Islet precursor cell (in vitro differentiated cells): ENCODE measurements at places on chromosomes 7 and 10.

DNA sequence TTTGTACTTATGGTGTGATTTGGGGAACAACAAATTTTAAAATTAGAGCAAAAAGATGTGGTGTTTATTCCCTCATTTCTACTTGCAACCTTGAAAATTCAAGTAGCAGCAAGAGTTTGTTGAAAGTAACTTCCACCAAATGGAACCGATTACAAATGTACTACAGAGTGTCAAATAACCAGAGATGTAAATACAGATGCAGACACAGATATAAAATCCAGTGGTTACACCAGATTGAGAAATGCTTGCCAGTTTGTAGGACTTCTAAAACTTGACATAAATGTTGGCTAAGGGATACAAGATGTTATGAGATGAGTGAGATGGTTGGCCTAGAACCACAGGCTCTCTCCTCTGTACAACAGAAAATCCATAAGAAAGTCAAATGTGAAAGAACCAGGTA, 162.1 kb downstream of the DIP2C start:
- DNase-seq: no peak

DNA sequence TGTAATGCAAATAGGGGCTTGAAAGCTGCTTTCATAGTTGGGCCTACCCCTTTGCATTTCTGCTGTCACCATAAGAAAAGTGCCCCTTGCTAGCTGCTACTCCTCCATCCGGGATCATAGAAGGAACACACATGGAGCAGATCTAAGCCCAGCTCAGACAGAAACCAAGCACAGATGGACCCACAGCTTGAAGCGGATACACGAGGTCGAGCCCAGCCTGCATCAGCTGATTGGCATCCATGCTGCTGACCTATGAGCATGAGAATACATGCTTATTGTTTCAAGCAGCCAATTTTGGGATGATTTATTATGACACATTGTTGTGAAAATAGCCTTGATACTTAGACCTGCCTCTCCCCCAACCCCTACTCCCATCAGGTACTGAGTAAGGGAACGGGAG, 109.2 kb downstream of the ZNF467 start:
- no peak for DNase-seq

- DNase-seq: no peak
These were observed 484.0 kb upstream of the FZD8 start for GRCh38 chr10:36126076-36126475.

DNA sequence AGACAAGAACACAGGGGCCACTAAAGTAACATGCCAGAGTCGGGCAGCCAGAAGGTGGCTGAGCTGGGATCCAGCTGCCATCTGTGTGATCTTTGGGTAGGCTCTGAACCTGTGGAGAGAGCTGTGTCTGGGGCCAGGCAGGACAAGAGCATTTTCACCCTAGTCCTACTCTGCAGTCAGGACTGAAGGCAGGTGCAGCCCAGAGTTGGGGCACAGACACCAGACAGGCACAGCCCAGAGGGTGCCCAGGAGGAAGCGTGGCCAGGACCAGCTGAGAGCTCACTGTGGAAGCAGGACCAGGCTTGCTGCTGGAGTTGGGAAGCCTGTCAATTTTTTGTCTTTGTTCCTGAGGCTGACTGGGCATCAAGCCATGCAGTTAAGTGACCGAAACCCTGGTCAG, 113.6 kb downstream of the ADCY1 start:
- peak; percentile 27 for DNase-seq

DNA sequence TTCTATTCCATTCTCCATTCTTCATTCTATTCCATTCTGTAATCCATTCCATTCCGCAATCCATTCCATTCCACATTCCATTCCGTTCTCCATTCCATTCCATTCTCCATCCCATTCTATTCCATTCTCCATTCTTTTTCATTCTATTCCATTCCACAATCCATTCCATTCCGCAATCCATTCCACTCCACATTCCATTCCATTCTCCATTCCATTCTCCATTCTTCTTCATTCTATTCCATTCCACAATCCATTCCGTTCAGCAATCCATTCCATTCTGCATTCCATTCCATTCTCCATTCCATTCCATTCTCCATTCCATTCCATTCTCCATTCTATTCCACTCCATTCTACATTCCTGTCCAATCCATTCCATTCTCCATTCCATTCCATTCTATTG, 85.2 kb downstream of the NSUN6 start:
- no peak for DNase-seq

GRCh38 chr7:131161103-131161502, 166.6 kb upstream of the MKLN1 start:
- DNase-seq: no peak

GRCh38 chr10:99917963-99918825, 91.6 kb downstream of the DNMBP start:
- DNase-seq: peak; percentile 91

DNA sequence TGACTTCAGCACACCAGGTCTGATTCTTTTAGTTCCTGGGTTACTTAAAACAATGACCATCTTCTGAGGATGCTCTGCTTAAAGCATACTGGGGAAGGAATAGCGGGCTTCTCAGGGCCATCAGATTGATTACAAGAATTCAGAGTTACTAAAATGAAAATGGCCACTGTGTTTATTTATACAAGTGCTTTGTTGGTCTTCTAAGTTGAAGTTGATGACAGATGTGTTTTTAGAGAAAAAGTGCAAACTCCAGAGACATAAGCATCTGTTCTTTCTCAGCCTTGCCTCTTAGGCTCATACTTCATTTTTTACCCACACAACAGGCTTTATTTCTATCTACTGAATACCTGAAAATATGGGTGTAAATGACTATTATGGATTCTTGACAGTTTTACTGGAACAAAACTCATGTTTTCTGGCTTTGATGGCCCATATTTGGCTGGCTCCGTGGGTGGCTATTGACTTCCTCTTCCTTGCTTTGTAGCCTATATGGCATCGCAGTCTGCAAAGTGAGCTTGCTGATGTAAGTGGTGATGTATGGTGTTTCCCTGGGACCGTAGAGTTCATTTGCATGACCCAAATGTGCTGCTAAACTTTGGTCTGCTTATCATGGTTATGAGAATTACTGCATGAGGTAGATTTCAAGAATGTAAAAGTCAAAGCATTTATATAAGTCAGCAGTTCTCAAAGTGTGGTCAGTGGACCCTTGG, 121.3 kb downstream of the BMPER start:
- no peak for DNase-seq

DNA sequence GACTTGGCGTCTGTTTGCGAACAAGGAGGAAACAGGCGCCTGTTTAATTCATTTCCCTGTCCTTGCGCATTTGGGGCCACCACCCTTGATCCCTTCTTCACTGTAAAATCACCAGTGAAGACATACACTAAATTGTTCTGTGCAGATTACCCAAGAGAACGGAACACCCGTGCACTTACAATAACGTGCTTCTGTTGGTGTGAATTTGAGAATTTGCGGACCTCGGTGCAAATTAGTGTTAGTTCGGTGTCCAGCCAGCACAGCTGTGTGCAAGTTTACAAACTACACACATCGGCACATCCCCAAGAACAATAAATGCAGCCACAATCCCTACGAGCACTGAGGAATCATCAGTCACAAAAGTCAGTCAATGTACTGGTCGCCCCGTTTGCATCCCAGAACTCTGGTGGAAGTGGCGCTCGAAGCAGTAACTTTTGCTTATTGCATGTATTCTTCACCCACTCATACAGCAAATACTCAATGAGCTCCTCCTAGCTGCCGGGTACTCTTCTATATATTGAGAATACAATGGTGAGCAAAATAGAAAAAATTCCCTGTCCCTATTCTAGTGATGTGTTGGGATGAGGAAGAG, 786 bp upstream of the CNOT4 start:
- DNase-seq: no peak

- peak; percentile 26 for DNase-seq
These were observed 56.2 kb downstream of the XPNPEP1 start for GRCh38 chr10:109866995-109867635.

DNA sequence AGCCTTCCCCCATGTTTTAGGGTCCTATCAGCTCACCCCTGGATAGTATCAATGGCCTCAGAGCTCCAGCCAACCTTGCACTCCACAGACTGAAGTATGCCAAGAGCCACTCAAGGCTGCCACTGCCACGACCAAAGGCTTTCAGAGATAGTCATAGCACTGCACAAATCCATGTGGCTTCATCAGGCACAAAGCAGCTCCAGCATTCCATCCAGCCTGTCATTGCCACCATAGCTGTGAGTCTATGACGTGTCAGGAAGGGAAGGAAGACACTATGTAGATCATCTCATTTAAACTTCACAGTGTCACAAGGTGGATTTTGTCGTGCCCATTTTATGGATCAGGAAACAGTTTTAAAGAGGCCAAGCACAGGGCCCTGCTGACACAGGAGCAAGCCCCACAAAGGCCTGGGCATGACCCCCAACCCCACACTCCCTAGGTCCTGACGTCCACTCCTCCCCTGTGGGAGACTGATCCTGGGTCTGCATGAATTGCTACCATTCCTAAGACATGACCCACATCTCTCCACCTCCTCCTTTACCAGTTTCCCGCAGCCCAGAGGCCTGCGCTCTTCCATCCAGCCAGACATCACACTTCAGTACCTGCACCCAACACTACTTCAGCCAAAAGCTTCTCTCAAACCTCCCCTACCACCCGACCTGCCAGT, 119.4 kb downstream of the DIP2C start:
- DNase-seq: no peak

DNA sequence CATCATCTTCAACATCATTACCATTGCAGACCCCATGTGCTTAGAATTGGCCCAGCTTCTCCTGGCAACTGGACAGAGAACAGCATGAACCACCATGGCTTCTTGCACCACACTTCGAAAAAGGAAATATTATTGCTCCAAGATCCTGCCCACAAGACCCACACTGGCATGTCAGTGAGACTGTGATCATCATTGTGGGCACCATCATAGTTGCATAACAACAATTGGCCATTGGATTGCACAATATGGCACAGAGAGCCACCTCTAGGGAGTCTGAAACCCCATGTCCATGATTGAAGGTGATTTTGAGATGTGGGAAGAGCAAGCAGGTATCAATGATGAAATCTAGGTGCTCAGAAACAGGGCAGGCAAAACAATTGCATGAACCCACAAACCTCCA, 918.9 kb downstream of the GRID1 start:
- DNase-seq: no peak

- DNase-seq: no peak
These were observed 19.0 kb downstream of the HKDC1 start for GRCh38 chr10:69239136-69239535.

- no peak for DNase-seq
These were observed 77.3 kb downstream of the SEMA3A start for GRCh38 chr7:84117304-84117703.

DNA sequence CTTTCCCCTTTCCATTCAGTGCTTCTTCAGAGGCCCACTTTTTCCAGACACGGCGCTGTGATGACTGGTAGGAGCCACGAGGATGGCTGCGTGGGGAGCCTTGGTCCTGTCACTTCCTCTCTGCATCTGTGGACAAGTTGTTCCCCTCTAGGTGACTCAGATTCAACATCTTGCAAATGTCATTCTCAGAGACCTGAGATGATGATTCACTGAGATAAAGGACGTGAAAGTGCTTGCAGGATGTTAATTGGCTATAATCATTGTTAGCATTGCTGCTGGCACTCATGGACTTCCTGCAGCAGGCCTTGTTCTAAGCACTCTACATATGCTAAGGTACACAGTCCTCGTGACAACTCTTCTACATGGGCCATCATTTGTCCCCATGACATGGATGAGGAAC, 489.8 kb upstream of the ZMIZ1 start:
- DNase-seq: no peak

- DNase-seq: peak; percentile 81
These were observed 67.6 kb upstream of the CTNNA3 start for GRCh38 chr10:67763499-67764011.

- DNase-seq: no peak
These were observed 14.2 kb downstream of the PDLIM1 start for GRCh38 chr10:95276367-95277200.

GRCh38 chr10:60569681-60570080, 180.0 kb upstream of the ANK3 start:
- no peak for DNase-seq

GRCh38 chr10:122243550-122243949, 27.5 kb upstream of the BTBD16 start:
- DNase-seq: no peak

GRCh38 chr7:83985821-83986220, 208.8 kb downstream of the SEMA3A start:
- no peak for DNase-seq

GRCh38 chr7:155491812-155492211, 33.9 kb downstream of the EN2 start:
- DNase-seq: no peak

GRCh38 chr10:31896968-31897384, 31.7 kb downstream of the ARHGAP12 start:
- peak; percentile 75 for DNase-seq

GRCh38 chr7:96747418-96747940, 37.8 kb upstream of the SEM1 start:
- DNase-seq: no peak

DNA sequence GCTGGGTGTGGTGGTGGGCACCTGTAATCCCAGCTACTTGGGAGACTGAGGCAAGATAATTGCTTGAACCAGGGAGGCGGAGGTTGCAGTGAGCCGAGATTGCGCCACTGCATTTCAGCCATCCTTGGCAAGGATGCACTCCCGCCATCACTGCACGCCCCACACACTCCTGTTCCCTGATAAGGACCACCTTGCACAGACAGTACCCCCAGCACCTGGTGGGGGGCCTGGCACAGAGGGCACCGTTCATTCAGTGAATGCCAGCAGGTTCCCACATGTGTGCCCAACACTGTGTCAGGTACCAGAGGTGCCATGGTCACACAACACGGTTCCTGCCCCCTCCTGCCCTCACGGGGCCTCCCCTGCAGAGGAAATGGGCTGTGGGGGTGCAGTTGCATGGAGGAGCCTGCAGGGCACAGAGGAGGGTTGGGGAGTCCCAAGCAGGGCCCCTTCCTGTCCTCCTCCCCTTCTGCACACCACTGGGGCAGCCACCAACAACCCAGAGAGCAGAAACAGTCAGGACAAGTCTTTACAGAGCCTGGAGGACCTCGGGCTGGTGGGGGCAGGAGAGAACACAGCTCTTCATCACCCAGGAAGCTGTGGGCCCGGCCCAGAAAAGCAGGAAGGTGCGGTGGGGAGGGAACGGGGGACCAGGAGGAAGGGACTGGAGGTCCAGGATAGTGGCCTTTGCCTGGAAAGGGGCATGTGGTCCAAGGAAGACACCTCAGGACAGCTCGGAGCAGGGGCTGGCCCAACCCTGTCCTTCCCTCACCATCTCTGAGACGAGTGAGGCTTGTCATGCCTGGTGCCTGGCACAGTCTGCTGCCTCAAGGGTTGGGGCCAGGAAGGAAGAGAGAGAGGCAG, 7.1 kb downstream of the CRYGN start:
- DNase-seq: no peak

GRCh38 chr10:103545771-103546281, 52.3 kb downstream of the NEURL1 start:
- DNase-seq: peak; percentile 45

- no peak for DNase-seq
These were observed 31.9 kb downstream of the SCRN1 start for GRCh38 chr7:29957521-29958310.

- DNase-seq: no peak
These were observed 145.6 kb downstream of the ADAM12 start for GRCh38 chr10:126242397-126243260.

- DNase-seq: no peak
These were observed 41.5 kb upstream of the NKX6-2 start for GRCh38 chr10:132827423-132827789.

- DNase-seq: peak; percentile 43
These were observed 10.9 kb downstream of the EPHB6 start for GRCh38 chr7:142865766-142866165.

- no peak for DNase-seq
These were observed 5.0 kb downstream of the CD36 start for GRCh38 chr7:80643336-80643915.

- peak; percentile 81 for DNase-seq
These were observed 64.6 kb downstream of the CUX1 start for GRCh38 chr7:101882005-101882421.

GRCh38 chr7:101234636-101235035, 3.0 kb downstream of the CLDN15 start:
- DNase-seq: no peak
